ENCODE measurements at places on chromosomes 5 and 9.

- DNase-seq = no peak
Observed at GRCh38 chr9:38036359-38037084, 32.5 kb downstream of the SHB start.

DNA sequence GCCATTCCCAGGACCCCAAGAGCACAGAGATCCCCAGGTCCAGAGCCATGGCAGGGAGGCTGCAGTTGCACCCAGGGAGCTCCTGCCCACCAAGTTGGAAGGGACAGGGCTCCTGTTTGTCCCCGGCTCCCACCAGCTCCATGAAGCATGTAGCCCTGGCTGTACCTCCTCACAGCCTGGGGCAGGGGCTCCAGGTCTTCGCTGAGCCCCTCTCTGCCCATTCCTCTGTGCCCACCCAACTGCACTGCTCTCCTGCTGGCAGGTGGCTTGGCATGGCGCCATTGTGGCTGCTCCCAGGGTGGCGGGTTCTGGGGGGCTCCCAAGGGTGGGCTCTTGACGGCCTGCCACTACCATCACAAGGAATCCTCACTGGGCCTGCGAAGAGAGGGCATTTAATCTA is 197.5 kb upstream of the DAB2 start:
- no peak for DNase-seq

DNA sequence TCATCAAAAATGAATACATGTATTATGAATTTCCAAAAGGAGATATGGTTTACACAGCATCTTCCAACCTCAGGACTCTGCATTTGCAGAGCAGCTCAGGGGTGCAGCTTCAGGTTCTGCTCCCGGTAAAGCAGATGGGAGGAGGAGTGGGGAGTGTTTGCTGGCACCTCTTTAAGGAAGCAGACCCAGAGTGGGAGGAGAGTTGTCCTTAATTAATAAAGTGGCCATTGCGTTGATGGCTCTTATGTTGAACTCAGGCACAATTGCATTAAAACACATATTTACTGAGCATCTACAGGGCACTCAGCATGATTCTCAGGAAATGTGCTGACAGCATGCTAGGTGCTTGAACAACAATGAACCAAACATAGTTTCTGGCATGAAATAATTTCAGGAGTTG is 121.0 kb downstream of the PDZD2 start:
- DNase-seq = no peak

- DNase-seq = peak; percentile 77
Observed at GRCh38 chr9:91681461-91682305, 258.1 kb upstream of the NFIL3 start.

GRCh38 chr5:57338068-57338867 is 144.3 kb downstream of the ACTBL2 start:
- peak; percentile 35 for DNase-seq
